ENCODE measurements at places on chromosomes 6 and 20.

DNA sequence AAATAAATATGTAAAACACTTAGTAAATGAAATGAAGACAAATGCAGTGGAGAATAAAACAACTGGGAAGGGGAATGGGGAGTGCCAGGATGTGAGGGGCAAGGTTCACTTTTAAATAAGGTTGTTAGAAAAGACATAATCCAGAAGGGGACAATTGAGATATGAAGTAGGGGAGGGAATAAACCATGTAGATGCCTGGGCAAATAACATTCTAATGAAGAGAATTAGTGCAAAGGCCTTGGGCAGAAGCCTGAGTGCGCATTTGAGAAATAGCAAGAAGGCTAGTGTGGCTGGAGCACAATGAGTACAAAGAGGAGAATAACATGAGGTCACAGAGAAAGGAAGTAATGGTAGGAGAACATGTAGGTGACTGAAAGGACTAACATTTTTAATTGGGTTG, 2.4 kb downstream of the CEP57L1 start:
- DNase-seq = no peak

DNA sequence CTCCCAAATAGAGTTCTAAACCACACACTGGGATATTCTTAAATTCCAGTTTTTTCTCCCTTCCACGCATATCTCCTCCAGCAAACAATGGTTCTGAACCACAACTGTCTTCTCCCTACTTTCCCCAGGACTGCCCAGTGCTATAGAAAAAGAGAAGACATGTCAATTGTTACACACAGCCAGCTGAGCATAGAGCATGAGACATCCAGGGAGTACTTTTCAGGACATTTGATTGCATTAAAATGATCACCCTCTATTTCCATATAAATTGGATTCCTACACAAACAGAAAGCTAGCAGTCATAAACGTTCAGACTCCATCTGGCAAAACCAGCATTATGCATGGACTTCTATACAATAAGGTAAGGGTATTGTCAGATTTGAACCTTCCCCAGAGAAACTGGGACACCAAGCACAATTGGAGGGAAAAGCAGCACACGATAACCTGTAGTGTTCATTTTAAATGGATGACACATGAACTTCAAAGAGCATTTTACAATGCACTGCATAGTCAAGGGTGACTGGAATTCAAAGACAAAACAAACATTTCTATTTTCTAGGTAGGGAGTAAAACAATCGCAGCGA, 93.1 kb upstream of the HEY2 start:
- DNase-seq = no peak

- DNase-seq = no peak
Measured at GRCh38 chr6:20241102-20241501, 28.8 kb upstream of the MBOAT1 start.

DNA sequence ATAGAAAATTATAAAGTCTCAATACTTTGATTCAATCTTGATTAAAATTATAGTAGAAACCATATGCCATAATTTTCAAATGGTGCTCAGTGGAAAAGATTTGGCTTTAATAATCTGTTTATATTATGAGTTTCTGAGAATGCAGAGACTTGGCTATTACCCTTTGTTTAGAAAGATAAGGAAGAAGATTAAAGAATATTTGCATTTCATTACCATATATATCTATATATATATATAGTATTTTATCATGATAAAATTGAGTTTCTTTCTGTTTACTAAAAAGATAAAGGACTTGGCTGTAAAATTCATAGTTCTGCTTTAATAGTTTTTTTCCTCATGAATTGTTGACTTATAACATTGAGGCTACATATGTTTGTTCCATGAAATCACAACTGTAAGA, 679.3 kb upstream of the MAP3K7 start:
- no peak for DNase-seq
